ENCODE measurements at places on chromosomes 5 and 9.
A peak's percentile ranks its signal among the peaks of the same experiment; 100 is the strongest.

DNA sequence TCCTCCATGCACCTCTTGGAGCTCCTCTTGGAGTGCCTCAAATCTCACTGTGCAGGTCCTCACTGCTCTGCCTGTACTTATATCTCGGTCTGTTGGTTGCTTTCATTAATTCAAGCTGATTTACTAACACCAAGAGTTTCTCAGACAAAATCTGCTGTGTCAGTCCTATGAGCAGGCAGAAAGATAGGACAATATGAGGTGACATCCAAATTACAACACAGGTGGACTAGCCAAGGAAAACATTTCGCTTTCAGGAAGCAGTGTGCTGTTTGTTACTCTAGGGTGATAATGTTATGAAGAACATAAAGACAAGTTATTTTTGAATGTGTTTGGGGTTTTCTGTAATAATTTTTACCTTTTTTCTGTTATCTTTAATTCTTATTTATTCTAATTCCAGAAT lies 264.1 kb upstream of the ANKH start:
- DNase-seq, result no peak

GRCh38 chr5:72171667-72172066 lies 64.4 kb downstream of the MAP1B start:
- no peak for DNase-seq

DNA sequence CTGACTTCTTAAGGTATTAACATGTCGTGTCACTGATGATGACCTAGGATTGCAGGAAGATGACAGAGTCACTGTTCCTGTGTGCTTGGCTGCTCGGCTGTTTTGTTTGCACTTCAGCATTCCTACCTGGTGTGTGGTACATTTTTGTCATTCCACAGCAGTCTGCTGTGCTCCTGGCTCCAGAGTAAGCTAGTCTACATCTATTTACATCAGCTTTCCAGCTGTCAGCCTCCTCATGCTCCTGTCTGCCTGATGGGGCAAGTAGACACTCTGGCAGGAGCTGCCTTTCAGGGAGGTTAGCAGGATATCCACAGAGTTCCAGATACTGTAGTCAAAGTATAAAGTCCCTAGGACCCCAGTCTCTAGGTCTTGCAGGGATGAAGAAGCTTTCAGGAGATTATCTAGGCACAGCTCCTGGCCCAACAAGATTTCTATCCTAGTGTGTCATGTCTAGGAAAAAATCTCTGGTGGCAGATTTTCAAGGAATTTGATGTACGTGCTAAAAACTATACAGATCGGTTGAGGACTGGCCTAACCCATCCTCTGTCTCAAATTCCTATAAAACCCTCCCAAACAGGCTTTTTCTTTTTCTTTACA lies 28.4 kb downstream of the RUSC2 start:
- no peak for DNase-seq

DNA sequence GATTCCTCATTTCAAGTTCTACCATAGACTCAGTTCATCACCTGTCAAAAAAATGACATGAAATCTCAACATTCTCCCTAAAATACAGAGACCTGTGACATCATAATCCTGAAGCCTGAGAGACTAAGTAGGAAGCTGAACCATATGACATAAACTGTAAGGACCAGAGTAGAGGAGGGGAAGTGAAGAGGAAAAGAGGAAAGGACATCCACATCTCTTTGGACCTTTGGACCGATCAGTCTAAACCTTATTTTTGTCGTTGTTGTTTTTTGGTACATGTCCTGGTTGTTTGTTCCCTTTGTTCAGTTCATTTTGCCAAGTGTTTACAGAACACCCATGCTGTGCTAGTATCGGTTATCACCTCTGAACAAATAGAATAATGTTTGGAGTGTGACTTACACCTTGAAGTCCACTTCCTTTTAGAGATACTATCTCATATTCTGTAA lies 41.9 kb downstream of the LURAP1L start:
- DNase-seq, result no peak

DNA sequence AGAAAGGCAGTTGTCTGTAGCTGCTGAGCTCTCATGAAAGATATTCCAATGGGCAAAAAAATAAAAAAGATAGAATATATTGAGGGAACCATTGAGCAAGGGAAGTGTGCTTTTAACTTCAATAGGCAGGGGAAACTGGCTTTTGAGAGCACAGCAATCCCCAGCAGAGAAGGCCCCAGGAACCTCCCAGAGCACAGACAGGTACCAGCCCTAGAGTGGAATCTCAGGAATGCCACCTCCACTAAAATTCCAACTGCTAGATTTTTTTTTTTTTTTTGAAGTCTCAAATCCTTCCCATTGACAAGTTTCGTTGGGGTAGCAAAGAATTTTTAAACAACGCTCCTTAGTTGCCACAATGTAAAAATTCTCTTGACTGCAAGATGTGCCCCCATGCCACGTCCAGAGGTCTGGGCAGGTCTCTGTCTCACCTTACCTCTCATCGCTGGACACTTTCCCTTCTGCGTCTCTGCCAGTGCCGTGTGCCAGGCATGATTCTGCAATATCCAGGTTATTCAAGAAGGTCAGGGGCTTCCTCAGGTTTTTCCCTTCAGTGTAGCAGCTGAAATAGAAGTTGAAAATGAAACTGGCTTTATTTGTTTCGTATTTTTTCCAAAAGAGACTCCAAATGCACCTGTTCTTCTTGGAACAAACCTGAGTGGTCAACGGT lies 64.2 kb upstream of the IRX1 start:
- DNase-seq, result no peak

- DNase-seq, result peak; percentile 91
Observed at GRCh38 chr5:62305715-62306322, at the start of gene KIF2A. TSS of gene KIF2A (plus strand) at chr5:62306206. CDS start at chr5:62306473, 267 bp downstream.

- DNase-seq, result no peak
Observed at GRCh38 chr5:147063943-147064342, 170.9 kb upstream of the STK32A start.

GRCh38 chr9:90044263-90044662 lies 439.5 kb downstream of the GADD45G start:
- DNase-seq, result no peak

Data from stimulated activated CD4-positive, alpha-beta T cell treated with anti-CD3 and anti-CD28 coated beads, Interleukin-12 subunit alpha, Interleukin-12 subunit beta, amount 100 ng/mL, for 48 hours (primary cell).